ENCODE measurements at places on chromosomes 6 and 20.

DNA sequence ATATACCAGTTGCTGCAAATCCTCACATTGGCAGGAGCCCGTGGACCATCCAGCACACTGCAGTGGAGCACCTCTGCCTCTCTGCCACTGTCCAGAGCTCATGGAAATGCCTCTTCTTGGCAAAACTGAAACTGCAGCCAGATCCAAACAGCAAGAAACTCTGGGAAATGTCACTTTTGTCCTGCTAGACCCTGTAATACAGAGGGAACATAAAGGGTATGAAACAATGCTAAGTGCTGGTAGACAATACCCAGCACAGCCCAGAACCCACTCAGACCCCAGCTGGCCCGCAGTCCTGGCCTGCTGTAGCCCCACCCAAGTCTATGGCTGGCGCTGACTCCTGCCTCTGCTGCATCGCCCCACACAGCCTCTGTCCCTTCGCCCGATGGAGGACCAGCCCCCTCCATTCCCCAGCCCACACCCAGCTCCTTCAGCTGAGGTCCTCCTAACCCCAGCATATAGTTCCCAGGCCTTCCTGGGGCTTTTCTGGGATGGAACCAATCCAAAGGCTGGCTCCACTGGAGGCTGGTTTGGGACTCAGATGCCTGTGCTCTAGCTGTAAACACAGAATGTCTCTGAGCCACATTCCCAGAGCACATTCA lies 242.5 kb downstream of the LRFN2 start:
- no peak for DNase-seq

DNA sequence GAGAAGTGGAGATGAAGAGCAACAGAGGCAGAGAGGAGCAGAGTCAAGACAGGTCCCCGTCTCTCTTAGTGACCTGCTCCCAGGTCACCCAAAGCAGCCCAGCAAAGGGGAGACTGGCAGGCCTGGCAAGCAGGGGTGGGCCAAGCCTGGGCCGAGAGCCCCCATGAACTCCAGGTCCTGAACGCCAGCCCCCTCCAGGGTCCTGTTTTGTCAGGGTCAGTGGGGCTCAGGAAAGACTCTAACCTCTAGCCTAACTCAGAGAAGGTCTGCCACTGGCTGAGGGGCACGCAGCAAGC lies 1.2 kb downstream of the NECAB3 start:
- DNase-seq = no peak

DNA sequence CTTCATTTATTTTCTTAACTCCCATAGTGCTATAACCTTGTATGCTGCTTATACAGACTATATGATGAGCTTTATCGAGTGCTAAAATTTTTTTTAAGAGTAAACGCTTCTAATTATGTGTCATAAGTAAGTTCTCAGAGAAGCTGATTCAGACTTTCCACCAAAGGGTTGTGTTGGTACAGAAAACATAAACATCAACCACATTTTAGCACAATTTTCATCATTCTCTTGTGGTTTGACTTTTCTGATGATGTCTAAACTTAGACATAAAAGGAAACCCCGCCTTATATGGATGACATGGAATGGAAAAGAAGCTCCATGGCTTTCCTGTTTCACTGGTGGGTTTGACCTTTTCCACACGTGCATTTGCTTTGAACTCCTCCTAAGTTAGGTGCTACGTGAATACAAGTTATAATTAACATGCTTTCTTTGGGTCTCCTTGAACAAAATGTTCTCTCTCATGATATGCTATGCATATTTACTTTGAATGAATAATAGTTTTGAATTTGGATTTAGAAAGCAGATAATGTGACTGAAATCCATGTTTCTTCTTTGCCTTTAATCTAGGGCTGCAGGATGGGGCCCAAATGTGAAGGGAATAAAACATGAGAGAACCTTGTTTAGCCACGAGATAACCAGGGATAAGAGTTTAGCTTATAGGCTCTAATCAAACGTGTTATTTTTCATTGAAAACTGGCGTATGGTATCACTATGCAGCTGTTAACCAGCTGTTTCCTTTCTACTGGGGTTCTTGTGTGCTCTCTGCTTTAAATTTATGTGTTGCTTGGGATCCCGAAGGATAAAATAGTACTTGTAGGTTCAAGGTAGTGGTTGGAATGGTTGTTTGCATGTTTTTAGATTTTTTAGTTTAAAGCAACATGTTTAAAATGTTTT lies 127.1 kb upstream of the AHI1 start:
- DNase-seq = no peak

GRCh38 chr6:41224800-41225199 lies 3.3 kb upstream of the TREML4 start:
- no peak for DNase-seq

DNA sequence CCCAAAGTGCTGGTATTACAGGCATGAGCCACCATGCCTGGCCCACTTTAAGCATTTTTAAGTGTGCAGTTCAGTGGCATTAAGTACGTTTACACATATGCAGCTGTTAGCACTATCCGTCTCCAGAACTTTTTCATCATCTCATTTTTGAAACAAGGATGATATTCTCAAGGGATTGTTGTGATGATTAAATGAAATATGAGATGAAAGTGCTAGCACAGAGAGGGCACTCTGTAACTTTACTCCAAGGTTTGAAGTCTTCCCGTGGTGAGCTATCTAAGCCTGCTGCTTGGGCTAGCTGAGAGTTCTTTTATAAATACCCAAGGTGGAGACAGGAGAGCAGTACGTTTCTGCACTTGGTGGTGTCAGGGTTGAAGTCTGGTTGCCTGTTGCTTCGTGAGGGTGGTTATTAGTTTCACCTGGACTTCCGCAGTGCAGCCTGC lies 6.6 kb downstream of the TM9SF4 start:
- no peak for DNase-seq

DNA sequence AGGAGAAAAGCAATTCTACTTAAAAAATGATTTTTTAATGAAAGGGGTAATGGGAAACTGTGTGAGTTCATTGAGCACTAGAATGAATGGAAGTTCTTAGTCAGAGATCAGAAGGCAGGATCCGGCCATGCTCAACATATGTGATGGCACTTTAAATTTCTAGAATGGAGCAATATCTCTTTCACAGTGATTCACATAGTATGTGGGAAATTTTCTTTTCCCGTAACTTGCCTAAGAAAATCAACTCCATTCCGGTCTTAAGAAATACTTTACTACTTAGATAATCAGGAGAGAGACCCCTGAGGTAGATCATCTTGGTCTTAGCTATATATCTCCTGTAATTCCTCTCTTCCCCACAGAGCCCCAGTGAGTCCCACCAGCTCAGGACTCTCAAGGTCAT lies 131.8 kb downstream of the SCML4 start:
- DNase-seq = no peak

DNA sequence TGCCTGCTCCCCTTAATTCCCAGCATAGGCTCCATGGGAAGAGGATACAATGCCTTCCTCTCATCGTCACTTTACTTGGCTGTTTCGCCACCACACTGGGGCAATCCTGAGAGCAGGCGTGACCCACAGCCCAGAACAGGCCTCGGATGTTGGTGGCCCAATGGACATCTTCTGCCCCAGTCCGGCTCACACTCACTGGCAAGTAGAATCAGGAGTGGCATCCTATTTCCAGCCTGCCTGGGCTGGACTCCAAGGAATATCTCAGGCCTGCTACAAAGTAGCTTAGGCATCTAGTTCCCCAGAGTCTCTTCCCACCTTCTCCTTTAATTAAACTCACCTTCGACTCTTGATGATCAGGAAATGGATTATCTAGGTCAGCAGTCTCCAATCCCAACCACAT lies 110.5 kb downstream of the LRFN2 start:
- DNase-seq = no peak

DNA sequence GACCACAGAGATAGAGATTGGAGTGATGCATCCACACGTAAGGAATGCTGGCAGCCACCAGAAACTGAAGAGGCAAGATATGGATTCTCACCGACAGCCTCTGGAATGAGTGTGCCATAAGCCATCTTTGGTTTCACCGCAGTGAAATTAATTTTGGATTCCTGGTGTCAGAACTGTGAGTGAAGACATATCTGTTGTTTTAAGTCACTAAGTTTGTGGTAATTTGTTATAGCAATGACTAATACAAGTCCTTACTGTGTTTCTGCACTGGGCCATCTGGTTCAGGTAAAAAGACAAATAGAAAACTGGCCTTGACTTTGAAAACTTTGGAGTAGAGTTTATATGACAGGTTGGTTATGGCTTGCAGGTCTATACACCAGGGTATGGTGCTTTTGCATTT lies 261.9 kb downstream of the PHF3 start:
- DNase-seq = no peak

DNA sequence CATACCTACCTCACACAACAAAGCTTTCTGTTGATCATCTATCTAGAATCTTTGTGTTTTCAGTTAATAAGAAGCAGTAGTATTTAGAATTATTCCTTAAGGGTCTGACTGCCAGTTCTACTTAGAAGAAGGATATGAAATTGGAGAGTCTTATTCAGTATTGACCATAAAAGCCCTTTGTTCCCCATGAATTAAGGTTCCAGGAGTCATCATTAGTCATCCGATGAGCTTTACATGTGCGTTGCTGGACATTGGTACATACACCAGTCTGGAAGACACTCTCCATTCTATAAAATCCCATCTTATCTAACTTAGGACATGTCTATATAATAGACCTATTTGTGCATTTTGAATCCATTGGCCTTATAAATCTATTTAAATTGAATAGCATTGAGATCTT lies 34.4 kb upstream of the RNF217 start:
- DNase-seq = no peak

GRCh38 chr6:69489970-69490369 lies 306.8 kb downstream of the LMBRD1 start:
- DNase-seq = no peak

DNA sequence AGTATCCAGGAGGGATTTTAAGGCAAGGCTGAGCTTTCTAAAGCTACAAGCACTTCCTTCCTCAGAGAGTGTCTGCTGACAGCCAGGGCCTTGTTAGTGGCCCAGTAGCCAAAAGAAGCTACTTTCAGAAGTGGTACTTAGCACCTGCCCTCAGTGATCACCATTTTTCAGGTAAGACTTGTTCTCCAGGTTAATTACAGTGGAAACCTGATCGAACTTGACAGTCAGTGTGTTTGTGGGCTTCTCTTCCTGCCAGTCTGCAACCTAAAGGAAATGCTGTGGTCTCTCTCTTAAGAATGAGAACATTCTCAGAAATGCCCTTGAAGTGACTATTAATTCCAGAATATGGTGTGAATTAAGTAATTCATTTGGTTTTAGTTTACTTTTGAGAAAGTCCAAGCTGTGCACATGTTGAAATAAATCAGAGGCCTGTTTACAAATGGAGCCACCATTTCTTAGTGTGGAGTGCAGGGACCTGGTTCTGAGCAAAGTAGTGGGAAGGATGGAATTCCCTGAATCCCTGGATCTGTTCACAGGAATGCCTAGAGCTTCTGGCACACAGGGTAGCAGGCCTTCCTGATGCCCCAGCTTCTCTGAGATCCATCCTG lies 185.3 kb upstream of the AGPAT4 start:
- no peak for DNase-seq

DNA sequence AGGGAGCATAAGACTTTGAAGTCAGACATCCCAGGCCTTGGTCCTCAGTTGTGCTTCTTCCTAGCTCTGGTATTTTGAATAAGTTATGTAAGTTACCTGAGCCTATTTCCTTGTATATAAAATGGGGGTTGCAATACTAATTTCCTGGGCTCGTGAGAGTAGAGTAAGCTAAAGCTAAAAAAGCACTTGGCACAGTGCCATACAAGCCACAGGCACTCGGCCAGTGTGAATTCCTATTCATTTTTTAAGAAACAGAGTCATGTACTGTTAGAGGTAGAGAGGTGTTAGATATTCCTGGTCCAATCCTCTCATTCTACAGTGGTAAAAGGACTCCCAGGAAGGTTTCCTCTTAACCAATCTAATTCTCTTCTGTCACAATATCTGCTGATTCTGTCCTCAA lies 79.6 kb upstream of the EPB41L1 start:
- no peak for DNase-seq

DNA sequence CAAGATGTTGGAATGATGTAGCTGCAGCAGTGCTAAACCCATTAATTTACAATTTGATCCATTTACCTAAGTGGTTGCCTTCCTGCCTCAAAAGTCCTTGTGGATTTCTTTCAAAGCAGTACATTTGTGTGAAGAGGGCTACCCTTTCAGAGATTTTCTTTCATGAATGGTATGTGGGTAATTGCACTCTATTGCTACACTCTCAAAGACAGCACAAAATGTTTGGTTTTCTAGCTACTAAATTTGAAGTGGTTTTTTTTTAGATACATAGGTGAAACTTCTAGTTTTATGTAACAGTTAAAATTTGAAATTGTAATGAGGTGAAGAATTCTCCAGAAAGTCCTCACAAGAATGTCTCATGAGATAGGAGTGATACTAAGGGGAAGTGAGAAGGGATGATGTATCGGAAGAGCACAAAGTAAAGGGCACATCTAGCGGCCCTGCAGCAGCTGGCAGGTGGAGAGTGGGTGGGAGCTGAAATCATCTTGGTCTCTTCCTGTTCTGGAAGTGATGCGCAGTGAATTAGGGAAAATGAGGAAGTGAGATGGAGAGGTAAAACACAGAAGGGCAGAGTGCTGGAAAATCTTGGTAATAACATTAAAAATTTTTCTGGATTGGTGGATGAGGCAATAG lies 236.8 kb upstream of the MAN1A1 start:
- no peak for DNase-seq

GRCh38 chr6:166343150-166343487 lies 774 bp upstream of the SFT2D1 start:
- DNase-seq = no peak

DNA sequence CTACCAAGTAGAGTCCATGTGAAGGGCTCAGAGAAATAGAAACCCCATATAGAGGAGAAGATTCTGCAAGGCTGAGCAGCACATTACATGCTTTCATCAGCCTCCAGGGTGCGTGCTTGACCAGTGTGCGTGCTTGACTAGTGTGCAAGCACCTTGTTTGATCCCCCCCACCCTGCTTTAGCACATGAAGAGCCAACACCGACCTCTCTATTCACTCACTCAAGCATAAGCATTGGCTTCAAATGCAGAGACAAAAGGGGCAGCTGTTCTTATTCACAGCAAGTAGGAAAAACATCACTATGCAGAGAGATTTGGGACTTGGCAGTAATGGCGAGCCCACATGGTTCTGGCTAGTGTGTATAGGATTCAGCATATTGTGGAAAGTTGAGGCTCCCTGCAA lies 278.7 kb upstream of the RNF217 start:
- no peak for DNase-seq

- no peak for DNase-seq
Observed at GRCh38 chr6:65064844-65065243, 642.2 kb downstream of the EYS start.

GRCh38 chr6:39792540-39793450 lies 619 bp downstream of the DAAM2 start:
- no peak for DNase-seq

- peak; percentile 16 for DNase-seq
Observed at GRCh38 chr6:33896391-33897188, 92.8 kb upstream of the MLN start.

DNA sequence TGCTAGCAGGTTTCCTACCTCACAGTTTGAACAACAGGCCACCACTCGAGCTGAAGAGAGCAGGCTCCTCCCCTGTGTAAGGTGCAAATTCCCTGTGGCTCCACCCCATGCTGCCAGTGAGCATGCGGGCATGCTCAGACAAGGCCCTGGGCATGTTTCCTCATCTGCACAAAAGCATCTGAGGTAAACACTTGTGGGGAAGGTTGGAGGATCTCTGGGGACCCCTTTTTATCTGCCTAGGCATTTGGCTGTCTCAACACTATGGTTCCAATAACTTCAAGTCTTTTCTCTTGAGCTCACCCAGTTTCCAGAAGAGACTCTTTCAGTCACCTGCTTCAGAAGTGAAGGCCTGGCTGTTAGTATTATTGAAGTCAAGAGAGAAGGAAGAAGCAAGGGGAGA lies 9.4 kb downstream of the C6orf58 start:
- DNase-seq = peak; percentile 42

- no peak for DNase-seq
Observed at GRCh38 chr6:158766621-158767455, 52.3 kb downstream of the EZR start.
